Activated CD4-positive, alpha-beta T cell treated with anti-CD3 and anti-CD28 coated beads for 24 hours (primary cell): ENCODE measurements at places on chromosomes 3 and 15.

DNA sequence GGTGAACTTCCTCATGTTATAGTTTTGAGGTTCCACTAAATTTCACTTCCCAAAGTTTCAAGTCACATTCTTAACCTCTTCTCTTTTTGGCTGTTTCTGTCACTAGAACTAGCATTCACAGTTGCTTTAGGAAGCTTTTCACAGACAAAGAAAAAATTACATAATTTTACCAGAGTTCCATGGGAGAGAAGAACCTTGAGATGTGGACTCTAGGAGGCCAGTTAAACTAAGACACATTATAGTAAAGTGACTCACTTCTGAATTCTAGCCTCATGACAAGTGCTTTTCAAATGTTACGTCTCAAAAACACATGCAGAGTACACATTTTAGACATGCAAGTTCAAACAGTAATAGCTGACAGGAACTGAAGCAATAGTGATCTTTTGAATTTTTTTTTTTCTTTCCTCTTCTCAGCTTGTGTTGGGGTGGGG lies 39.9 kb upstream of the LRTM1 start:
- no peak for DNase-seq

GRCh38 chr3:123947482-123947881 lies 13.5 kb downstream of the CCDC14 start:
- DNase-seq: no peak

- no peak for DNase-seq
These were observed 7.4 kb upstream of the LRRFIP2 start for GRCh38 chr3:37181756-37182155.

DNA sequence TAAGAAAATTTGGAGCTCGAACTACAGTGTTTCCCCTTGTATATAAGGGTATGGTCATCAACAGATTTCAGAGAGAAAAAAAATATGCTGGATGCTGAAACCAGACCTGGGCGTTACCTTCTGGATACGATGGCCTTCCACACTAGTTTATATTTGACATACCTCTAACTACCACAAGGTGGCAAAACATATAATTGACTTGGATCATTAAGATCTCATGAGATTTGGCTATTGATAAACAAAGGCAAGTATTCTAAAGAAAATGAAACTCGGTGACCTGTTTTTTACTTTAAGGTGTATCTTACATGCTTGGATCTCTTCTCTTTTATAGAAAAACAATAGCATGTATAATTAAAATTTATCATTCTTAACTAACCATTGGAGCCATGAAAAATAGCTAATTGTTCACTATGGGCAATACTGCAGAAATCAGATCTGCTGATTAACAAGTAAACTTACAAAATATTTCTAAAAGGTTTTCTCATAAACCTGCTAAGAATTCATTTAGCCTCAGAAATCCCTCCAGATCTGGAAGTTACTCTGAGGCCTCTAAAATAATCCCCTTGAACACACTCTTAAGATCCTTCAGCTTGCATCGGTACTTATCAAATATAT lies 300.6 kb upstream of the KCNH8 start:
- no peak for DNase-seq

DNA sequence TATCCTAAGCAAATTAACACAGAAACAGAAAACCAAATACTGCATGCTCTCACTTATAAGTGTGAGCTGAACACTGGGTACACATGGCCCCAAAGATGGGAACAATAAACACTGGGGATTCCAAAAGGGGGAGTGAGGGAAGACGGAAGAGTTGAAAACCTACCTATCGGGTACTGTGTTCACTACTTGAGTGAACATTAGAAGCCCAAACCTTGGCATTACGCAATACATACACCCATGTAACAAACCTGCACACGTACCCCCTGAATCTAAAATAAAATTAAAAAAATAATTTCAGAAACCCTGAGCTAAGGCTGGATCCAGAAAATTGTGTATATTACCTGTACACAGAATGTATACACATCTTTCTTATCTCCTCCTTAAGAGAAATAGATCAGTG lies 42.8 kb upstream of the C3orf70 start:
- DNase-seq: no peak

DNA sequence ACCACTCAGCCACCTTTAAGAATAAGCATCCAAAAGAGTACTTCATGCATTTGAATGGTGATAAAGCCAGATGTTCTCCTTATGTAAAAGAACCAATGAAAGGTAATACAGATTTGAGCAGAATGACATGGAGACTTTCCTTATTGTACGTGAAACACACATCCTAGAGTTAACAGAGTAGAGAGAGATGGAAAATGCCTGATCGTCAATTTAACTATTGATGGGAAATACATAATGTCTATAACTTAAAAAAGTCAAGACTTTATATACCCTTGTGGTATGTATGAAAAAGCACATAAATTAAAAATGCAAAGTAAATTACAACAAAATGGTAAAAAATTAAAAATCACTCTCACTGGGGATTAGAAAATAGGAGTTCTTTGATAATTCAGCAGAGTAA lies 31.7 kb upstream of the PLSCR5 start:
- no peak for DNase-seq

- DNase-seq: no peak
These were observed 185.6 kb upstream of the MBNL1 start for GRCh38 chr3:152083135-152083534.
